ENCODE measurements at places on chromosomes 1 and 21.

DNA sequence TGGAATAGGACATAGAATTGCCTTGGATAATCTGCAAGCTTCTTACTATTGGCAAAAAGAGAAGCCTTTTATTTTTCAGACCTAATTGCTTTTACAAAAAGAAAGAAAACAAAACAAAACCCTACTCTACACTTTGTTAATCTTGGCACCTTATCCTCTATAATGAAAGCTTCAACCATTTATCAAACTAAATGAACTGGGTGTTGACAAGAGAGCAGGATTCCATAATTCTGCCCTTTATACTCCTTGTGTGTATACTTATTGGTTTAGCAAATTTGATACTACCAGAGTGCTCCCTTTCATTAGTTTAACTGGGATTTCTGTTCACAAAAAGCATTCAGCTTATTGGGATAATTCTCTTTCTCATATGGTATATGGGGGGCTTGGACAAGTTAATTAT lies 3.0 kb upstream of the TMCC2 start:
- H3K27me3 ChIP-seq = peaks cover 10% of the 10 kb centered on the region
- no peak overlapping the region for H3K27ac ChIP-seq
- H3K4me3 ChIP-seq = no peak overlapping the region
- peaks cover 15% of the 10 kb centered on the region for H3K4me1 ChIP-seq
- no peaks in the 10 kb centered on the region for H3K36me3 ChIP-seq
- DNase-seq = no peak

DNA sequence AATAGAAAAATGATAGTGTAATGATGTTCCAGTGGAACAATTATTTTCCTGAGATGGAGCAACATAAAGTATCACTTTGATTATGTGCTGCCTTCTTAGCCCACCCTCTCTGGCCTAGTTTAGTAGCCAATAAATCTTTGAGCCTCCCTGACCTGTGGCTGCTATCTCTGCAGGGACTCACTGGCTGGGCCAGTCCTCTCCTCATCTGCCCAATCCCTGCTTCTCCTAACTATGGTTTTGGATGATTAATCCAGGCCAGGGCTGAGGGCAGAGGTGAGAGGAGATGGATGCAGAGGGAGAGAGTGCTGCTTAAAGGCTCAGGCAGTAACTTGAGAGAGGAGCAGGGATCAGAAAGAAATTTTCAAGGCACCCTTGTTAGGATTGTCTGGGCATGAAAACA lies 89.0 kb upstream of the CD34 start:
- no peak overlapping the region for H3K27ac ChIP-seq
- no peaks in the 10 kb centered on the region for H3K27me3 ChIP-seq
- no peak for DNase-seq
- no peaks in the 10 kb centered on the region for H3K36me3 ChIP-seq
- no peak overlapping the region for H3K4me3 ChIP-seq

DNA sequence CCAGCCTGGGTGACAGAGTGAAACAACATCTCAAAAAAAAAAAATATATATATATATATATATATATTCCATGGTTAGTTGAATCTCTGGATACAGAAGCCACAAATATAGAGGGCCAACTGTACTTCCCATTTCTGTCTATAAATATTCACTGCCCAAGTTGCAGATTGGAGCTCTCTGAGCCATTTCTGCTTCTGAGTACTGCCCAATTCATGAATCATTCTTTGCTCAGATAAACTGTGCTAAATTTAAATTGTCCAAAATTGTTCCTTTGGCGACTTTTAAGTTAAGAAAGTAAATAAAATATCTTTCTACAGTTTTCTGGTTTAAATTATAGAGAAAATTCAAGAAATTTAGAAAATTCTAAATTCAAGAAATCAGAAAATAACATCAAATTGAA lies 23.2 kb upstream of the C1orf146 start:
- H3K36me3 ChIP-seq = no peaks in the 10 kb centered on the region
- no peak for DNase-seq
- no peaks in the 10 kb centered on the region for H3K4me1 ChIP-seq

GRCh38 chr1:198577444-198577843 lies 37.0 kb upstream of the ATP6V1G3 start:
- H3K4me3 ChIP-seq = no peak overlapping the region
- H3K27me3 ChIP-seq = no peaks in the 10 kb centered on the region

- DNase-seq = no peak
- no peak overlapping the region for H3K4me3 ChIP-seq
- H3K4me1 ChIP-seq = no peaks in the 10 kb centered on the region
- H3K27ac ChIP-seq = no peak overlapping the region
- no peaks in the 10 kb centered on the region for H3K36me3 ChIP-seq
- H3K27me3 ChIP-seq = no peaks in the 10 kb centered on the region
Measured at GRCh38 chr1:41192456-41193178, 49.5 kb downstream of the SCMH1 start.

GRCh38 chr1:21783679-21784603 lies 992 bp upstream of the USP48 start:
- H3K27me3 ChIP-seq = no peaks in the 10 kb centered on the region
- no peak for DNase-seq
- H3K4me3 ChIP-seq = peak overlapping the region; percentile 47

DNA sequence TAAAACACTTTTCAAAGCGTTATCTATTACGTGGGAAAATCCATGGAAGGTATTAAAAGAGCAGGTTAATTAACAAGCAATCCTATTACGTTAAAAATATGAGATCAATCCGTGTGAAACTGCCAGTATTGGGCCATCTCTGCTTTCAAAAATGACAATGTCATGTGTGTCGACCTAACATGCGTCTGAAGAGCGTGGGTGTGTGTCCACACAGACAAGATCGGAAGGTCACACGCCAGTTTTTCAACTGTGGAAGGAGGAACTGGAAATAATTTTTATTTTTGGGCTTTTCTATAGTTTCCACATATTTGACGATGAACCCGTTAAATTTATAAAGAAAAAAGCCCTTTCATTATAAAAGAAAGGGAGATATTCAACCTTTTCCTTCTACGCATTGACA lies 17.6 kb upstream of the ALDH4A1 start:
- H3K36me3 ChIP-seq = peaks cover 34% of the 10 kb centered on the region
- peaks cover 34% of the 10 kb centered on the region for H3K4me1 ChIP-seq
- H3K27me3 ChIP-seq = no peaks in the 10 kb centered on the region
- DNase-seq = no peak
- no peak overlapping the region for H3K4me3 ChIP-seq

- H3K4me3 ChIP-seq = no peak overlapping the region
- no peak overlapping the region for H3K27ac ChIP-seq
- no peak for DNase-seq
- H3K36me3 ChIP-seq = no peaks in the 10 kb centered on the region
- no peaks in the 10 kb centered on the region for H3K27me3 ChIP-seq
Measured at GRCh38 chr21:29194847-29195246, 64.4 kb downstream of the MAP3K7CL start.

DNA sequence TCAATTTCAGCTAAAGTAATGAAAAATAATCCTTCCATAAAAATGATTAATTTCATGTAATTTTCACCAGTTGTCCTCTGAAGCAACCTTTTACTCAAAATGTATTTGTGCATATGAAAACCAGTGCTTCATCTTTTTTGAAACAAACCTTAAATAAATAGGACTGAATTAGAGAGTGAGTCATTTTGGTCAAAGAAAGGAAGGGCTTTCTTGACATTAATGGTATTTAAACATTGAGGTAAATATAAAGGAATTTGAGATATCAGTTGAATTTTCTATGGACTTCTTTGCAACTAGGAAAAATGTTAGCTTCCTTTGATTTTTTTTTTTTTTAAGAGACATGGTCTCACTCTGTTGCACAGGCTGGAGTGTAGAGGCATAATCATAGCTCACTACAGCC lies 38.7 kb downstream of the SNX7 start:
- DNase-seq = no peak
- no peaks in the 10 kb centered on the region for H3K4me1 ChIP-seq
- H3K4me3 ChIP-seq = no peak overlapping the region
- no peak overlapping the region for H3K27ac ChIP-seq
- H3K36me3 ChIP-seq = no peaks in the 10 kb centered on the region
- no peaks in the 10 kb centered on the region for H3K27me3 ChIP-seq

GRCh38 chr1:247456914-247457639 lies 827 bp downstream of the OR2B11 start:
- H3K36me3 ChIP-seq = no peaks in the 10 kb centered on the region
- no peaks in the 10 kb centered on the region for H3K4me1 ChIP-seq
- H3K27ac ChIP-seq = no peak overlapping the region
- no peak overlapping the region for H3K4me3 ChIP-seq
- no peaks in the 10 kb centered on the region for H3K27me3 ChIP-seq
- DNase-seq = no peak

DNA sequence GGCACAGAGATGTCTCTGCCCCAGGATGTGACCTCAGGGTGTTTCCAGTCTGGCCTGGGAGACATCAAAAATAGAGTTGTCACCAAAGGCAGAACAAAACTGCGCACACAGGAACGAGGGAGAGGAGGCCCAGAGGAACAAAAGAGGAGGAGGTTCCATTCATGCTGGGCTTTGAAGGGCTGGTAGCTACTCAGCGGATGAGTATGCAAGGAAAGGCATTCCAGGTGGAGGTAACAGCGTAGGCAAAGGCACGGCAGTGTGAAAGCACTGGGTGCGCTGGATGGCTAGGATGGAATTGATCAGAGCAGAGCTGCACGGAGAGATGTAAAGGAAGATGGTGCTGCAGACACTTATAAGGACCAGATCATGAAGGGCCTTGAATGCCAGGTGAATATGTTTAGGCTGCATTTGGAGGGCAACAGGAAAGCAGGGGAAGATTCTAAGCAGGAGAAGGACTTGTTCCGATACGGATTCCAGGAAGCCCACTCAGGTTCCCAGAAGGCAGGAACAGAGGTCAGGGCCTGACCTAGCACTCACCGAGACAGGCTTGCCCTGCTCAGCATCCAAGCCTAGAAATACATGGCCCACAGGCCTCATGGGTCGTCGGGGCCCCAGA lies 6.3 kb downstream of the COL16A1 start:
- no peak for DNase-seq
- H3K36me3 ChIP-seq = no peaks in the 10 kb centered on the region
- no peak overlapping the region for H3K4me3 ChIP-seq
- no peak overlapping the region for H3K27ac ChIP-seq

GRCh38 chr1:184974056-184974836 lies at the start of gene NIBAN1:
TSS of gene NIBAN1 (minus strand) at chr1:184974508. CDS start at chr1:184974356, 152 bp downstream.
- DNase-seq = peak; percentile 74
- peaks cover 59% of the 10 kb centered on the region for H3K4me1 ChIP-seq
- H3K36me3 ChIP-seq = no peaks in the 10 kb centered on the region
- peak within 1 kb of the TSS; percentile 70 for H3K4me3 ChIP-seq
- H3K27me3 ChIP-seq = no peaks in the 10 kb centered on the region

- H3K4me3 ChIP-seq = no peak overlapping the region
- peaks cover 29% of the 10 kb centered on the region for H3K36me3 ChIP-seq
- peaks cover 31% of the 10 kb centered on the region for H3K4me1 ChIP-seq
- no peaks in the 10 kb centered on the region for H3K27me3 ChIP-seq
Measured at GRCh38 chr1:27992276-27992675, 32.5 kb downstream of the XKR8 start.

- H3K36me3 ChIP-seq = no peaks in the 10 kb centered on the region
- no peak overlapping the region for H3K27ac ChIP-seq
- DNase-seq = no peak
- H3K4me3 ChIP-seq = no peak overlapping the region
- H3K4me1 ChIP-seq = no peaks in the 10 kb centered on the region
Measured at GRCh38 chr1:13619909-13620308, 36.3 kb downstream of the PDPN start.

GRCh38 chr21:37028570-37028969 lies 22.1 kb downstream of the RIPPLY3 start:
- no peak for DNase-seq
- H3K27me3 ChIP-seq = no peaks in the 10 kb centered on the region
- no peaks in the 10 kb centered on the region for H3K36me3 ChIP-seq
- no peak overlapping the region for H3K4me3 ChIP-seq

DNA sequence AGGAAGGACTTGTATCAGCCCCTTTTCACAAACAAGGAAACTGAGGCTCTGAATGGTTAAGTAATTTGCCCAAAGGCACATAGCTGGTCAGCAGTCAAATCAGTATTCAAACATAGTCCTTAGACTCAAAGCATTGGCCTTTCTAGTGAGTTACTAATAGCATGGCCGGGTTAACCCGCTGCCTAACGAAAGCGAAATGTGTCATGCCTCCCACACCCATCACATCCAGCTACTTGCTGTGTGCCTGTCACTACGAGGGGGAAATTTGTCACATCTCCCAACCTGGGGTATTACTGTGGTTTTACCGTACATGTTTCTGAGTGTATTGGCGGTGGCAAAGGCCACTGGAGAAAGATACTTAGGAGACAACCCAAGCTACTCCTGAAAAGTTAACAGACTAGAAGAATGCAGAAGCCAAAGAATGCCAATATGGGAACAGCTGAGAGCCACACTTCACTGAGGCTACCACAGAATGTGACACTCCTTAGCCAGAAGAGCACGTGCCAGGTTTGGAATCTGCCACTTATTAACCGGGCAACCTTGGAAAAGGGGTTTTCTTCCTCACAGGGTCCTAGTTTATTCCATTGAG lies 363.5 kb downstream of the KCNH1 start:
- H3K4me3 ChIP-seq = no peak overlapping the region
- H3K4me1 ChIP-seq = no peaks in the 10 kb centered on the region
- H3K27ac ChIP-seq = no peak overlapping the region
- H3K27me3 ChIP-seq = no peaks in the 10 kb centered on the region
- H3K36me3 ChIP-seq = no peaks in the 10 kb centered on the region

GRCh38 chr1:210250998-210251679 lies 18.5 kb downstream of the SERTAD4 start:
- peaks cover 24% of the 10 kb centered on the region for H3K27me3 ChIP-seq
- no peak overlapping the region for H3K27ac ChIP-seq
- H3K36me3 ChIP-seq = no peaks in the 10 kb centered on the region
- DNase-seq = no peak
- H3K4me3 ChIP-seq = no peak overlapping the region
- H3K4me1 ChIP-seq = peaks cover 19% of the 10 kb centered on the region

DNA sequence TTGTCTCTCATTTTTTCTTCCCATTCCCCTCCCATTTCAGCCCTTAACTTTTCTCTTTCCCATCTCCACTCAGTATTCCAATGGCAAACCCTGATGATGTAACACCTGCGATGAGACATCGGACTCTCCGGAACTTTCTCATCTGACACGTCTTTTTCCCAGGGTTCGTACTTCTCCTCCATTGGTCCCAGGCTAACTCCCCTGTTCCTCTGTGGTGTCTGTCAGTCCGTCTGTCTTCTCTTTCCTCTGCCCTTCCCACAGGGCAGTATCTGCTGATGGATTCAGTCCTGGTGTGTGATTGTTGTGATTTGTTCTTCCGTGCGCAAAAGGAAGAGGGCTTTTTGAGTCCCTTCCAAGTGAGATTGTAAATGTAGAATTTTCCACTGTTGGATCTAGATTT lies 27.7 kb downstream of the VANGL2 start:
- H3K4me3 ChIP-seq = no peak overlapping the region
- H3K36me3 ChIP-seq = no peaks in the 10 kb centered on the region
- H3K27me3 ChIP-seq = no peaks in the 10 kb centered on the region
- no peak for DNase-seq
- H3K27ac ChIP-seq = peak overlapping the region; percentile 55
